Right renal pelvis (tissue), 4 donors: ENCODE measurements at places on chromosomes 2 and 18. TPM values are rescaled to one million over a fixed set of nuclear protein-coding genes. Genes with fewer than 3 reads are reported as not detected.

DNA sequence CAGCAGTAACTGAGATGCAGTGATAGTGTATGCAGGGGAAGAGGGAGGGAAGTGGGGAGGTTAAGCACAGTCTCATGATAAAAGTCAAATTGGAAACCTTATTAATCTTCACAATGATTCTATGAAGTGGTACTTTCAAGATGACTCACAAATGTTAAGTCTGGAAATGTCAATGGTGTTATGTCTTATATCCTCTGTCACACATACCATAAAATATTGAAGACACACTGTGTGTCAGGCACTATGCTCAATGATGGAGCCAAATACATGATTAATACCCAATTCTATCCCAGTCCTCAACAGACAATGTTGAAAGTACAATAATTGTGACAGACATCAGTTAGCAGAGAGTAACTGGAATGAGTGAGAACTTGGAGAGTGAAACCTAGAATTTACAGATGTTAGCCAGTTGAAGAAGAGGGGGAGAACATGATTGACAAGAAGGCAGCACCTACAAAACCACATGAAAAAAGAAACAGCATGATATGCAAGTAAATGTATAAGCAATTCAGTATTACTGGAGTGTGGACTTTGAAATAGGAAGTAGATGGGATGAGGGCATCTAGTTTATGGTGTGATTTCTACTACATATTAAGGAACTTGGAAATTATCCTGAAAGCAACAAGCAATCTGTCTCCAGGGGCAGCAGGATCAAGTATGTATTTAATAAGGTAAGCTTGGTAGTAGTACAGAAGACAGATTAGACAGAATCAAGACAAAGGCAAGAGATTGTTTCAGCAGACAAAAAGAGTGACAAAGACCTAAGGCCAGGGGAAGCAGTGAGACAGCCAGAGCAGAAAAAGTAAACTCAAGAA lies 107.6 kb downstream of the STRN start:
- no peak for DNase-seq

TIGD1 gene
- polyA plus RNA-seq, result 14.3 TPM

DNA sequence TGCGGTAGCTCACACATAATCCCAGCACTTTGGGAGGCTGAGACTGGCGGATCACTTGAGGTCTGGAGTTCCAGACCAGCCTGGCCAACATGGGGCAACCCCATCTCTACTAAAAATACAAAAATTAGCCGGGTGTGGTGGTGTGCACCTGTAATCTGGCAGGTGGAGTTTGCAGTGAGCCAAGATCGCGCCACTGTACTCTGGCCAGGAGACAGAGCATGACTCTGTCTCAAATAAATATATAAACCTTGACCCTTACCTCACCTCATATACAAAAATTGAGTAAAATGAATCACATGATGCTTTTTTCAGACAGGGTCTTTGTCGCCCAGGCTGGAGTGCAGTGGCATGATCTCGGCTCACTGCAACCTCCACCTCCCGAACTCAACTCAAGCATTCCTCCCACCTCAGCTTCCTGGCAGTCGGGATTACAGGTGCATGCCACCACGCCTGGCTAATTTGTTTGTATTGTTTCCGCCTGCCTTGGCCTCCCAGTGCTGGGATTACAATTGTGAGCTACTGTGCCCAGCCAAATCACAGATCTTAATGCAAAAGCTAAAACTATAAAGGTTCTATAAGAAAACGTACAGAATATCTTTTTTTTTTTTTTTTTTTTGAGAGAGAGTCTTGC lies 25.3 kb downstream of the XPO1 start:
- DNase-seq, result no peak

GRCh38 chr2:178194600-178195389 lies 483 bp downstream of the OSBPL6 start:
- peak; percentile 40 for DNase-seq

DNA sequence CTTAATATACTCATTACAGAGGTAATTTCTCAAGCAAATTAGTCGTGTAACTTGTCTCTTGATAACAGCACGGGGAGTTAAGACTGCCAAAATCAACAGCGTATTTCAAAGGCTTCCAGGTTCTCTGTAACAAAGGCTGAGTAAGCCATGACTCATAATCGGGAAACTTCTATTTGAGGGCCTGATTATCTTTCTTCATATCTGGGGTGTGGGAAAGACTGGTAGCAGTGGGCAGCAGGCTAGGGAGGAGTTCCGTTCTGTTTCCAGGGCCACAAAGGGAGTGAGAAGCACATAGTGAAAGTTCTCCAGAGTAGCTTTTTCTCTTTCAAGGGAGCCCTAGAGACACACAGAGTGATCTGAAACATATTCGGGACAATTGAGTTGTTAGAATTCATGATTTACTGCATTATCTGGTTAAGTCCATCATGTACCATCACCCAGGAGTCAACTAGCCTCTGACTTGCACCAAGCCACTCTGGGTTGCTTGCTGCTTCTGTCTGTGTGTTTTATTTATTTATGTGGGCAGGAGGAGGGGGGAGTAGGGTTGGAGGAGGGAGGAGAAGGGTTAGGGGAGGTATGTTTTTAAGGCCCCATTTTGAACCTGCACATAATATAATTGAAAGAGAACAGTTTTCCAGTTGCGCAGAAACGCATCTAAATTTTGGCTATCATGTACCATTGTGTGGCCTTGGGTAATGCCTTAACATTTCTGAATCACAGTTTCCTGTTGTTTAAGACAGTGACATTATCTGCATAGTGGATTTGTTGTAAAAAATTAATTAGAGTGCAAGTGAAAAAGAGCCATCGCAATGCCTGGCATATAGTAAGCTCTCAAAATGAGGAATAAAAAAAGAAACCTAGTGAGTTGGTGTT lies 80.5 kb upstream of the ITPRID2 start:
- no peak for DNase-seq

BMP10 gene
- polyA plus RNA-seq, result not detected
